AG09319 (cell line): ENCODE measurements at places on chromosomes 2 and 18.

DNA sequence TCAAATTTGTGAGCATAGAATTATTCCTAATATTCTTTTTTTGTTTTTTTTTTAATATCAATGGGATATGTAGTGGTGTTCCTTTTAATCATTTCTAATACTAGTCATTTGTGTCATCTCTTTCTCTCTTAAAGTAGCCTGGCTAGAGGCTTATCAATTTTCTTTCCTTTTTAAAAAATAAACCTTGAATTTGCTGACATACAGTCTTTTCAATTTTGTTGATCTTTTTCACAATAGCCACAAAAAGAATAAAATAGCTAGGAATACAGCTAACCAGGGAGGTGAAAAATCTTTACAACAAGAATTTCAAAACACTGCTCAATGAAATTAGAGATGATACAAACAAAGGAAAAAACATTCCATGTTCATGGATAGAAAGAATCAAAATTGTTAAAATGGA, 192.6 kb downstream of the ARL6IP6 start:
- DNase-seq, result no peak

DNA sequence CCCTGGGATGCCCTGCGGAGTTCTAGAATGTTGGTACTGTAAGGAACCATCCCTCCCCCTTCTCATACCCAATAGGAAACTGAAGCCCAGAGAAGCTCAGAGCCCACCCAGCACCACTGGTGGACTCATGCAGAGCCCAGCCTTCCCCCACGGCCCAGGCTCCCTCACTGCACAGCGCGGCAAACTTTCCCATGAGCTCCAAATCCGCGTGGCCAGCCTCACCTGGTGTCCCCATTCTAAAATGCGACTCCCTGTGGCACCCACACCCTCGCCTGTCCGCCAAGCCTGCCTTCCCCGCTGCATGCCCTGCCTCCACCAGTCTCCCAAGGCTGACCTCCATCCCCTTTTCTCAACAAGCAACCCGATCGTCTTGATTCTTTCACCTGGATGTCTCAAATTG, 51.1 kb downstream of the PTGR3 start:
- no peak for DNase-seq

DNA sequence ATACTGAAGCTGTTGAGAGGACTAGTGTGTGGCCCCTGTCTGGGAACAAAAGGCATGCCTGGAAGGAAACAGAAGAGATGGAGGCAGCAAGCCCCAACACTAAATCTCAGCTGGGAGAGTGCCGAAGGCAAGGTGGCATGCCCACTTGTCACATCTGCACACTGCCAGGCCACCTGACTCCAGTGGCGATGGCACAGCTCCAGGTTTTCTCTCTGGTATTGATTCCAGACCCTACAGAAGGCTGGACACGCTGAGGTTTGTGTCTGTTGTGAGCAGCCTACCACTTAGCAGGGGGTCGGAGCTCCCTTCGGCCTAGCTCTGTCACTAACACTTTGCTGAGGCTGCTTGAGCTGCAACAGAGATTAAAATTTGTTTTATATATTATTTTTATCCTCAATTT, 307.3 kb downstream of the TDRD15 start:
- DNase-seq, result no peak

DNA sequence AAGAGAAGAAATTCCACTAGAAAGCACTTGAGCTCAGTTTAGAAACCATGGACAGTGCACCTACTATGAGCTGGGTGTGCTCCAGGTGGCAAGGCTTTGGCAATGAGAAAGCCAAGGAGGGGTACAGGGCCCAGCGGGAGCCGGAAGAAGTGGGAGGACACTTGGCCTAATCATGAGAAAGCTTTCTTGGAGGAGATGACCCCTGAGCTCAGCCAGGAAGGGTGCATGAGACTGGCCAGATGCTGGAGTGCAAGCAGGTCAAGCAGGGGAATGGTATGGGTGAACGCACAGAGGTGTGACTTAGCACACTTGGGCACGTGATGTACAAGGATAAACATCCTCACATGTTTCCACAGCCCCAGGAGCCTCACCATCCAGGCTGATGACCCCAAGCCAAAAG, 97.2 kb upstream of the GLI2 start:
- DNase-seq, result no peak

GRCh38 chr18:8685141-8685913, 20.0 kb upstream of the MTCL1 start:
- DNase-seq, result no peak
